ENCODE measurements at places on chromosomes 12 and 14.

- DNase-seq: peak; percentile 13
Measured at GRCh38 chr14:37246427-37246829, 48.7 kb downstream of the MIPOL1 start.

- DNase-seq: no peak
Measured at GRCh38 chr14:88753873-88754272, 38.9 kb downstream of the EML5 start.

- DNase-seq: no peak
Measured at GRCh38 chr12:42448841-42449240, 122.9 kb downstream of the PPHLN1 start.

GRCh38 chr12:8697476-8698131, at the start of gene RIMKLB:
Gene RIMKLB, plus strand, starts transcription at chr12:8697991. Its CDS starts 15,876 bp downstream, at chr12:8713867.
- peak; percentile 77 for DNase-seq

DNA sequence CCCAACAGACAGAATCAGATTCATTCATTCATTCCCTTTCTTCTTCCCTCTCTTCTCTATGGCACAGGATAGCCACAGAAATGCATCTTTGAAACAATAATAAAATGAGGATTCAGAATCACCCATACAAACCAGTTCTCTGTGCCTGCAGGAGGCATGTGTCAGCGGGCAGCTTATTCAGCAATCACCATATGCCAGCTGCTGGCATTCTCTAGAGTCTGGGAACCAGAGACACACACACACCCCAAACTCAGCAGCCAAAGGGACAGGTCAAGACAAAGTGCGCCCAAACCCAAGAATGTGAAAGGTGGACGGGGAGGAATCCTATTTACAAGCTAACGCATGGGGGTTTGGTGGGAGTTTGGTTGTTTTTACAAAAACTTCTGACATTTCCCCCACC, 14.1 kb downstream of the ARF3 start:
- DNase-seq: no peak

DNA sequence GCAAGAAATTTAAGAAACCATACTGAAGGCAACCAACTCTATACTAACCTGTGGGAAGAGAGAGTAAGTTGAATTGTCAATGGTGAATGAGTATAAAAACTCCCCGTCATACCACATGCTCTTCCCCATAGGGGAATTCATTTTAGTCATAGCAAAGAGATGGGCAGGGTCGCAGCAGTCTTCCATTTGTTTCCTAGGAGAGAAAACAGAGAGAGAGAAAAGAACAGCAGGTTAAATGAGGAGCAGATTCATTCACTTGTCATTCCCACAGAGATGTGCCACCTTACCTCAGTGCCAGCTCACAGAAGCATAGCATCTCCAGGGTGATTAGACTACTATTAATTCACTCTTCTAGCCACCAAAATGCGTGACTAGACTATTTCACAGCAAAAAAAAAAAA, 47.4 kb downstream of the ST8SIA1 start:
- DNase-seq: no peak

GRCh38 chr12:53543539-53543938, 36.3 kb upstream of the NPFF start:
- peak; percentile 52 for DNase-seq

GRCh38 chr12:12999271-12999958, 650 bp downstream of the HEBP1 start:
- DNase-seq: no peak

GRCh38 chr12:104212516-104212915, 3.1 kb upstream of the TXNRD1 start:
- no peak for DNase-seq

DNA sequence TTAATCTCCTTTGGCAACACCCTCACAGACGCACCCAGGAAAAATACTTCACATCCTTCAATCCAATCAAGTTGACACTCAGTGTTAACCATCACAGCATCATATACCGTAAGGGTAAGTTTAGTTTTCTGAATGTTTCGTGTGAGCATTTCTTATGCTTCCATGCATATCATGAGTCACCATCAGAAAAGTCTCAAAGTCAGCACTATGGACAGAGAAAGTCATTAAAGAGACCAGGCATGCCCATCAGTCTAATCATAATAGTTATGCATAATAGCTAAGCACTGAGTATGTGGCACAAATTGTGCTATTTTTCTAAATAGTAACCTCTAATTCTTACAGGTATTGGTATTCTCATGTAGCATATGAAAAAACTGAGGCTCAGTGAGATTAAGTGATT, 158.8 kb upstream of the PRMT8 start:
- DNase-seq: no peak

GRCh38 chr12:120978296-120979219, at the start of gene HNF1A:
Gene HNF1A, plus strand, starts transcription at chr12:120978543. Its CDS starts 226 bp downstream, at chr12:120978769.
- DNase-seq: no peak

- DNase-seq: no peak
Measured at GRCh38 chr12:94309373-94309772, 150.3 kb downstream of the CEP83 start.

GRCh38 chr14:75972801-75973421, 8.9 kb downstream of the TGFB3 start:
- DNase-seq: no peak

- DNase-seq: no peak
Measured at GRCh38 chr12:78490861-78491260, 373.7 kb upstream of the SYT1 start.

DNA sequence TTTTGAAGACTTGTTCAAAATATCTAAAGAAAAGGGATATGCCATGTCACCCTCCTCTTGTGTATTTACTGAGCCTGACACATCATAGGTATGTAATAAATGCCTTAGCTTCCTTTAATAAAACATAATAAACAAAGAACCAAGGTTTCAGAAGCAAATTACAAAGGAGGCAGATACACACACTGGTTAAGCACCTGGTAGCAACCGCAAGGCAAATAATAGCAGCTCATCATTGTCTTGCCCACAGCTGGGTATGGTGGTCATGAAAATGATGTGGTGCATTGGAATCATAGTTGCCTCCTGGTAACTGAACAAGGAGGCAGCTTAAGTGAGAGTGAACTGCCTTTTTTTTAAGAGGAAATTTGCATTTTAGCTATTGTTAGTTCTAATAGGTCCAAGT, 39.0 kb downstream of the PAX9 start:
- DNase-seq: no peak

DNA sequence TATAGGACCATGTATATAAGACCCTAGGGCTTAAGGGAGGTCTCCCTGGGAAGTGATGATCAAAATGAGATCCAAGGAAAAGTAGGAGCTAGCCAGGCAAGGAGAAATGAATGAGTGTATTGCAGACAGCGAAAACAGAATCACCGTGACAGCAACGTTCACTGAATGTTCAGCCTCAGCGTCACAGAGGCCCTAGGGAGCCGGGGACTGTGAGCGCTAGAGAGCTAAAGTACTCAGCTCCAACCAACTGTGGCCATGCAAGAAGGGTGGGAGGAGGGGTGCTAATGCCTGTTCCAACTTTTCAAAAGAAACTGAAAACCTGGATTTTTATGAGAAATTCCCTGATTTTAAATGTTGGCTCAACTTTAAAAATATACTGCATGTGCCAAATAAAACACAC, 105.5 kb upstream of the CCND2 start:
- DNase-seq: no peak
